Daoy (cell line): ENCODE measurements at places on chromosomes 1 and 21. TPM values are rescaled to one million over a fixed set of nuclear protein-coding genes. Genes with fewer than 3 reads are reported as not detected.

DNA sequence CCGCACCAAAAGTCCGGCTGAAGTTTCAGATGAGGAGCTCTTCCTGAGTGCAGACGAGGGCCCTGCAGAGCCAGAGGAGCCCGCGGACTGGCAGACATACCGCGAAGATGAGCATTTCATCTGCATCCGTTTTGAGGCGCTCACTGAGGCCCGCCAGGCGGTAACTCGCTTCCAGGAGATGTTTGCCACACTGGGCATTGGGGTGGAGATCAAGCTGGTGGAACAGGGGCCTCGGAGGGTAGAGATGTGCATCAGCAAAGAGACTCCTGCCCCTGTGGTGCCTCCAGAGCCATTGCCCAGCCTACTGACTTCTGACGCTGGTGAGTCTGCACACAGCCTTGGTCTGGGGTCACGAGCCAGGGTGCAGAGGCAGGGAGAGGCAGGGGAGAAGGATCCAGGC is 84.7 kb downstream of the TRIM11 start:
- no peak for DNase-seq

DNA sequence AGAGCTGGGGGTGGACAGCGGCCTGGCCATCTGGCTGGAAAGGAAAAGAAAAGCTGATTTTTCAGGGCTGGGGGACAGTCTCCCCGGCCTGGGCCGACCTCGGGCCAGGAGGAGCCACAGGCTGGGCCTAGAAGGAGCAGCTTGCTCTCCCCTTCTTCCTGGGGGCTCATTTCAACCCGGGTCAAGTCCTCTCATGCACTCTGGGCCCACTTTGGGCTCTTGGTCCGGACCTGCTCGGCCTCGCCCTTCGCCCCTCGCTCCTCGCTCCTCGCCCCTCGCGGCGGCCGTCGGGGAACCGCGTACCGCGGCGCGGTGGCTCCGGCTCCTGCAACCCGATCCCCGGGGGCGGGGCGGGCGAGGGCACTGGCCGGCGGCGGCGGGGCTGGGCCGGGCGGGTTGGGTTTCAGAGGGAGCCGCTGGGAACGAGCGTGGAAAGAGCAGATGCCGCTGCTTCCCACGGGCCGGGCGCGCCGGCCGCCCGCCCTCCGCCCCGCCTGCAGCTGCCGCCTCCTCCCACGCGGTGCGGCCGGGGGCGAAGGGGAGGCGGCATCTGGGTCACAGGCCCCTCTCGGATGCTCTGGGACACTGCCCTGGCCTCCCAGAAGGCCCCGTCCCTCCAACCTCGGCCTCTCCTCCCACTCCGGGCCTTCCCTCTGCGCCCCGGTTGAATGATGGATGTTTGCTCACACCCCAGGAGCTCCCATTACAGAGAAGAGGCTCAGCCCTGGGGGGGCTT is 6.6 kb downstream of the HEYL start:
- DNase-seq = peak; percentile 62

- no peak for DNase-seq
These were observed 53.9 kb downstream of the SLC9A1 start for GRCh38 chr1:27101054-27101491.

TEDDM1 gene
- total RNA-seq = not detected in 2 replicates

TLCD4 gene
- 5.7 and 7.6 TPM in 2 replicates for total RNA-seq

DNA sequence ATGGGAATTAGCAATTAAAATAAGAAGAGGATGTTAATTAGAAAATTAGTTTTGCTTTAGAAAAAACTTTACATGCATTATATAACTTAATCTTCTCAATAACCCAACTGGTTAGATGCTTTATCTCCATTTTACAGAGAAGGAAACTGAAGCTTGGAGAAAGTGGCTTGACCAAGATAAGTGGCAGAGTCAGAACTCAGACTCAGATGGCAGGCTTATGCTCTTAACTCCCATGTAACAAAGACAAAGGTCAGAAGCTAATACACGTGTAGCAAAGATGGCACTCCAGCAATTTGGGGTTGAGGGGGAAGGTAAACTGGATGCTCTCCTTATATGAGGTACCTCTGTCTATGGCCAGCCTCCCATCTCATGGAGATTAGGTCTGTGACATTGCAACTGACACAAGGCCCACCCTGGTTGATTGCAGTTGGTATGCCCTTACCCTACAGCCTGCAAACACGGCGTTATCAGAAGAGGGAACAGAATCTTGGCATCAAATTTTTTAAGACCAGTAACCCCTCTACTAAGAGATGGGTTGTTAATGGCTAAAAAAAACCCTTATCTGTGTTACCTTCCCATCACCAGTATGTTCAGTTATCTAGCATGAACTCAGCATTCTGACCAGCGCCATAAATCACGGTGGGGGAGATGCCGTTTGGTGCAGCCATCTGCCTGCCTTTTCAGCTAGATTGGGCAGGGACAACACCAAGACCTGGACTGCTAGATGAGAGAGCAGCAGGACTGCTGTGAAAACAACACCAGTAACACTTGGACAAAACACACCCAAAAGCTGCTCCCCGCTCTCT is 97.0 kb downstream of the UBR4 start:
- no peak for DNase-seq

GRCh38 chr1:9321480-9321849 is 28.8 kb downstream of the SPSB1 start:
- DNase-seq = peak; percentile 83

- no peak for DNase-seq
These were observed 83.5 kb upstream of the BCAR3 start for GRCh38 chr1:93765099-93765498.

- DNase-seq = no peak
These were observed 50.2 kb upstream of the LRP8 start for GRCh38 chr1:53378061-53378460.

DNA sequence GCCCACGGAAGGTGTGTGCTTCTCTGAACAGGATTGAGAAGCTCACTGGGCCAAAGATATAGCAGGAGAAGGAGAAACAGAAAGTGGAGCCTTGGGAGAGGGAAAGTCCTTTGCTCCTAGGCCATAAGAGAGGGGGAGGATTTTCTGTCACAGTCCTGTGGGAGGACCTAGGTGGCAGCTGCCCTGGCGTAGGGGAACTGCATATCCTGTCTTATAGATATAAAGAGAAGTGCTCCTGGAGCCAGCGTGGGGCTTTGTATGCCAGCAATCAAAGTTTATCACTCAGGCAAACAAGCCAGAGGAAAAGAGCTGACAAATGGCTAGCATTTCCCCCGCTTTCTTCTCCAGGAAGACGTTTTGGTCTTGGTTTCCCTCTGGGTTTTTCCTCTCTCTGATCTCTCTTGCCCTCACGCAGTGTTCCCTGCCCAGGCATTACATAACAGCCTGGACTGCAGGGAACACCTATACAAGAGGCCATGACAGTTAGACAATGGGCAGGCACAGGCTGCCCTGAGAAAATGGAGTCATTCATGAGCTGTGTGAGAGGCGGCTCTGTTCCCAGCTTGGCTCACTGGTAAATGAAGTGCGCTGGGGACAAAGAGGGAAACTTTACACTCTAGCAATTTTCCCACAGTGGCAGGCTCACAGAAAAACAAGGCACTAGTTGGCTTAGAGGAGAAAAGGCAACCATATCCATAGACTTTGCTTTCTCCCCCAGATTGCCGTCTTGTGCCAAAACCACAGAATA is 52.5 kb upstream of the ZNF648 start:
- DNase-seq = peak; percentile 39

DNA sequence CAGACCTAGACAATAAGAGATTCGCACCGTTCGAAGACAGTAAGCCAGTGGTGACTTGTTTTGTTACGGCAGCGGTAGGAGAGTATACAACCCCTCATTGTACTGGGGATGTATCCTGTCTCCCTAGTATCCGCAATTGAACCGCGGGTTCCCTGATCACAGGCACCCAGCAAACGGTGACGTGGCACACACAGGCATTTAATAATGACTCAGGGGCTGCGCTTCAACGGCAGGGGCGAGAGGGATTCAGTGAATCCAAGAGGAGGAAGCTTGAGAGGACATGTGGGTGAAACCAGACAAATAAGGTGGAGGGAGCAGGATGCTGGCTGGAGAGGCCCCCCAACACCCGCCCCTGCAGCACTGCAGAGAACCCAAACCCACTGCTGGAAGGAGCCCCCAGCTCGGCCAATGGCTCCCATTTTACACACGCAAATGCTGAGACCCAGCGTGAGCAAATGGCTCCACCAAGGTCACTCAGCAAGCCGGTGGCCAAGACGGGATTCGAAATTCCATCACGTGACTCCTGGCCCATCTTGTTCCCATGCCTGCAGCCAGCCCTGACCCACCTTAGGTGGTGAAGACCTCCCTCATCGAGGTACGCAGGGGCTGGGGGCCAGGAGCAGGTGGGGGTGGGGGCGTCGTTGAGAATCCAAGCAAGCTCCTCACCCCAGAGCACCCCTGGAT is 149.9 kb downstream of the SYF2 start:
- DNase-seq = peak; percentile 50

GRCh38 chr21:36510911-36511310 is 31.0 kb upstream of the CLDN14 start:
- DNase-seq = no peak

DNA sequence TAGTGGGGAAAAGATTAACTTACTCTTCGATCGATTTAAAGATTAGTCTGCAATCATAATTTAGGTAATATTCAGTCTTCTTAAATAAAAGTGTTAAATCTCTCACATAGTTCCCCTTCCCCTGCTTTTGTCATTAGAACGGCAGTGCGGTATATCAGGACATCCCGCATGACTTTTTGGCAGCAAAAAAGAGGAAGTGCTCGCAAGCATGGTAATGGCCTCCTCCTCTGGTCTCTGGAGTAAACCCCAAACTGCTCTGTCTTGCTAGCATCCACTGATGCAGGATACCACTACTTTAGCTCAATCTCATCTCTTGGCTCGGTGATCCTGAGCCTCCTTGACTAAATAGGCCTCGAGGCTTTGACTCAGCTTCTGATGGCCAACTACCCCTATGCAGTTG is 78.7 kb upstream of the VAV3 start:
- no peak for DNase-seq

DNA sequence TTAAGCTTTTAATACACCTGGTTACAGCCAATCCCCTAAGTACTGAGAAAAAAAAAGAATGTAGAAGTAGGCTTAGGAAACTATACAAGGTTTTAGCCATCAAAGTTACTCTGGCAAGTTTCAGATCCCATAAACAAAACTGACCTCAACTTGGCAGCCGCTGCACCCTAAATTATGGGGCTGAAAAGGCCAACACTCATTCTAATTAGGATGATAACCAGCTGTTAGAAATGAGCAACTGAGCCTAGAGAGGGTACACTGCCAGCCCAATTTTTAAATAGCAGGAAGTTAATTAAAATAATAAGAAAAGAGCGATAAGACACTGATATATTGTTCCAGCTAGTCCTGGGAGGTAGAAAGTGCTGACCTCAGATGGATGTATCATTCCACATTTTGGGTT is 105.7 kb upstream of the VAV3 start:
- DNase-seq = no peak

CREB3L4 gene
- 3.5 and 5.0 TPM in 2 replicates for total RNA-seq

- DNase-seq = no peak
These were observed 22.7 kb downstream of the PTGS2 start for GRCh38 chr1:186657481-186657880.

GRCh38 chr21:37367336-37367702 is 746 bp downstream of the DYRK1A start:
- peak; percentile 37 for DNase-seq

DNA sequence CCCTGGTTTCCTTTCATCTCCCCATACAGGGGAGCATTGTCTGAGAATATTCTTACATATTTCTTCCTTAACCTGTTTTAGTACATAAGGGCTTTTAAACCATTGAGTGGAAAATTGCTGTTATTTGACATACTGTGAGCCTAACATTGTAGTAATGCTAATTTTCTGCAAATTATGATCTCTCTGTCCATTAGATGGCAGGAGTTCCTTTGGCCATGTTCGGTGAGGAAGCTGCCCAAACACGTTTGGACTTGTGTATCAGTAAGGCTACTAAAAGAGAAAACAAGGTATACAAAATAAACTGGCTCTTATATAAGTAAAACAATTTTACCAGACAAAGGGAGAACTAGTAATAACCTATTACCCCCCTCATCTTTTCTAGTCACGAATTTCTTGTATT is 29.2 kb downstream of the CDC7 start:
- DNase-seq = peak; percentile 19

GRCh38 chr1:36956570-36956969 is 77.7 kb downstream of the GRIK3 start:
- DNase-seq = no peak

DIPK1A gene
- 12.5 and 13.2 TPM in 2 replicates for total RNA-seq

- DNase-seq = no peak
These were observed 71.9 kb downstream of the ADARB1 start for GRCh38 chr21:45146306-45146705.

ADGRB2 gene
- total RNA-seq = 4.7 and 9.4 TPM in 2 replicates

DNA sequence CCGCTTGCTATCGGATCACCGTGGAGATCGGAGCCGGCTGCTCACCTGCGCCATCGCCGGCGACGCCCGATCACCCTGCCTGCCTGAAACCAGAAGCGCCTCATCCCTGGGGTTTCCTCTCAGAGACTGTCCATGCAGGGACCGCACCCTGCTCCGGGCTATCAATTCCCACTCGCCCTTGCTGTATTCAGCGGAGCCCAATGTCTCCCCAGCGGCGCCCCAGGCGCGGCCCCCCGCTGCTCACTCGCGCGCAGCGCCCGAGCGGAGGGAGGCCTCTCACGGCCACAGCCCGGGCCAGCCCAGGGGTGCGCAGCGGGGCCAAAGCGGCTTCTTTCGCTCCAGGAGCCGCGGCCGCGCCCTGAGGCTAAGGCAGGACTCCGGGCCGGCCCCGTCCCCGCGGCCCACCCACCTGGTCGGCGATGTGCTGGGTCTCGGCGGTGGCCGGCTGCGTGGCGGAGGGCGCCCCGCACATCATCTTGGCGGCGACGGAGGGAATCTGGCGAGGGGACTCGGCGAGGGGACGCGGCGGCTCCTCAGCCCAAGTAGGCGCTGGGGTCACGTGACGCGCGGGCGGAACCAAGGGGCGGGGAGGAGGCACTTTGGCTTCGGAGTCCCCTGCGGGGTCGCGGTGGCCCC is at the start of gene CSTB:
Gene CSTB (minus strand): TSS at position 514 of the 636 bp plus-strand sequence. CDS start 39 bp downstream, at position 475.
- peak; percentile 88 for DNase-seq

GRCh38 chr1:206967096-206967849 is 3.0 kb downstream of the FCAMR start:
- DNase-seq = peak; percentile 22

DNA sequence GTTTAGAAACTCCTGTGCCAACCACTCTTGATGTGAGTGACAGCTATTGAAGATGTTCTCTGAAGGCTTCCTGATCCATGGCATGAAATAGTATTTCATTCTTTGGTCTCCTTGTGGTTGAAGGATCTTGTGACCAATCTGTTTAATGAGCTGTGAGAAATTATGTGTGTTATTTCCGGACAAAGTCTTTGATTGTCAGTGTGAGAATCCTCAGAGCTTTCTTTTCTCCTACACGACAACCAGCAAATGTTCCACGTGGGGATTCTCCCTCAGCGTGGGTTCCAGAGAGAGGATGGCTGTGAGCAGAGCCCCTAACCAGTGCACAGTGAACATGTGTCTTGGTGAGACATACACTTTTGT is 45.0 kb upstream of the HOOK1 start:
- no peak for DNase-seq

THRAP3 gene
- total RNA-seq = 57.4 and 76.3 TPM in 2 replicates
